Stimulated activated CD4-positive, alpha-beta T cell treated with anti-CD3 and anti-CD28 coated beads, Interleukin-12 subunit alpha, Interleukin-12 subunit beta, amount 100 ng/mL, for 24 hours (primary cell): ENCODE measurements at places on chromosomes 7 and 10.

DNA sequence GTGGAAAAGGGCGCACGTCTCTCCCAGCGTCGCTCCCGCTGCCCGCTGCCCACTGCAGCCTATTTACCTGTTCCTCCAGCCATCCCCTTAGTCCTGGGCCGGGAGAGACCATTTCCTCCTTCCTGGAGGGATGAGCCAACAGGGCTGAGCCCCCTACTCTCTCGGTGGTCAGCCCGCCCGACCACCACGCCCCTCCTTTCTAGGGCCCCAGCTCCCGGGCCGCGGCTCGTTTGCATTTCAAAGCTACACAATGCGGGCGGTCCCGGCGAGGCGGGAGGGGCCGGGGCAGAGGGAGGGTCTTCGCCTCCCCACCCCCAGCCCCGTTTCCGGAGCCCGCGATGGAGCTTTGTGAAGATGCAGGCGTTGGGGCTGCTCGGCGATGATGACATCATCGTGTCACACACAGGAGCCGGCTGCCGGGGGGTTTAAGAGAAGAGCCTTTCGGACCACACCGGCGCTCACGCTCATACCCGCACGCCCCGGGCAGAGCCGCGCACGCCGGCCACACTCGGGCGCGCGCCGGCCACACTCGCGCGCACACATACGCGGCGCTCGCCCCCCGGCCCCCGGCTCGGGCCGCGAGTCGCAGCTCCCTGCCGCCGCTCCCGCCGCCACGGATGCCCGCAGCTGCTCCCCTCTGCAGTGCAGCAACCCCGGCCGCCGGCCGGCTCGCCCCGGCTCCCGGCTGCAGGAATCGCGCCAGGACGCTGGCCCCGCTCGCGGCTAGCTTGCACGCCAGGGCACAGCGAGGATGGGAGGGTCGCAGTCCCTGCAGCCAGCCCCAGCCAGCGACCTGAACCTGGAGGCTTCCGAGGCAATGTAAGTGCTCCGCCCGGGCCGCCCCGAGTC, 107.7 kb upstream of the BTBD16 start:
- no peak for DNase-seq

- DNase-seq, result no peak
Measured at GRCh38 chr7:44760034-44760580, 11.5 kb downstream of the ZMIZ2 start.

GRCh38 chr7:136214356-136214755, 237.2 kb upstream of the MTPN start:
- DNase-seq, result no peak

DNA sequence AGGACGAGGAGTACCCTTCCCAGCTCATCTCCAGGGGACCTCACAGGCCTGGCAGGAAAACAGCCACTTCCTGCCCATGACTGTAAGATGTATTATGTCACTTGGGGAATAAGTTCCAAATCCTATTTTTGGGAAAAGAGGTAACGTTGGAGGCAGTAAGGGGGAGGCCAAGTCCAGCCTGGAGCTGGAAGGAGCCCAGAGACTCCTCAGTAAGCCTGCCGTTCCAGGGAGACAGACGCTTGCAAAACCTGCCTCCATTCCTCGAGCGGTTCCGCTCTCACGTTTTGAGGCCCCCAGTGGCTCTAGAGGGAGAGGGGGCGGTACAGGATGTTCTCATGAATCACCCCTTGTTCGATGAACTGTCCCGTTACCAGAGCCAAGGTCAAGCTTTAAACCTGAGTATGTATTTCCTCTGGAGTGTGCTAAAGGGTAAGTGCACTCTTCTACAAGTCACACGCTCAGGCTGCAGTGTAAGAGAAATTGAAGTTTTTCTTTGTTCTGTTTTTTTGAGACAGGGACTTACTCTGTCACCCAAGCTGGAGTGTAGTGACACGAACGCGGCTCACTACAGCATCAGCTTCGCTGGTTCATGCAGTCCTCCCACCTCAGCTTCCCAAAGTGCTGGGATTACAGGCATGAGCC, 45.5 kb upstream of the CYTH3 start:
- DNase-seq, result no peak

- DNase-seq, result no peak
Measured at GRCh38 chr10:133420028-133420427, 4.4 kb downstream of the SPRN start.

GRCh38 chr10:27601946-27602538, 97.9 kb downstream of the RAB18 start:
- DNase-seq, result no peak

DNA sequence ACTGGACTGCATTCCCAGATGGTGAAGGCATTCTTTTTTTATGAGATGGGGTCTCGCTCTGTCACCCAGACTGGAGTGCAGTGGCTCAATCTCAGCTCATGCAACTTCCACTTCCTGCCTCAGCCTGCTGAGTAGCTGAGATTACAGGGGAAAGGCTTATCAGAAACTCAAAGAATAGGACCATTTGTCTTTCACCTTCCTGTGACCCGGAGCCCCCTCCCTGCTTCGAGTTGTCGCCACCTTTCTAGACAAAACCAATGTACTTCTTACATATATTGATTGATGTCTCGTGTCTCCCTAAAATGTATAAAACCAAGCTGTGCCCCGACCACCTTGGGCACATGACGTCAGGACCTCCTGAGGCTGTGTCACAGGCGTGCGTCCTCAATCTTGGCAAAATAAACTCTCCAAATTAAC, 1.8 kb upstream of the METTL27 start:
- DNase-seq, result no peak

- no peak for DNase-seq
Measured at GRCh38 chr10:103580011-103580410, 86.5 kb downstream of the NEURL1 start.

DNA sequence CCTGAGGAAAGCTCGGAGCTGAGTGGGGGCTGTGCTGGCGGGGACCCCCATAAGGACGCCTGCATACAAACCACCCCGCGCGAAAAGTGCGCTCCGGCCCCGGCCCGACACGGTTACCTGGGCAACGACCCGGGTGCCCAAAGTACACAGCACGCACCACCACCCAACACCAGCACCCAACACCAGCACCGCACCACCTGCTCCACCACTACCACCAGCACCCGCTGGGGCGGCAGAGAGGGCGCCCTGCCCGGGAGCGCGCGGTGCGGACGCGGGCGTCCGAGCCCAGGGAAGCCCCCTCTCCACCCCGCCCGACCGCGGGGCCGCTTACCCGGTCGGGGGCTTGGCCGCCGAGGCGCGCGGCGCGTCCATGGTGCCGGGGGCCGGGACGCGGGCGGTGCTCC, 345 bp downstream of the COBL start:
- DNase-seq, result no peak

- DNase-seq, result no peak
Measured at GRCh38 chr10:122417667-122418066, 36.8 kb upstream of the ARMS2 start.

DNA sequence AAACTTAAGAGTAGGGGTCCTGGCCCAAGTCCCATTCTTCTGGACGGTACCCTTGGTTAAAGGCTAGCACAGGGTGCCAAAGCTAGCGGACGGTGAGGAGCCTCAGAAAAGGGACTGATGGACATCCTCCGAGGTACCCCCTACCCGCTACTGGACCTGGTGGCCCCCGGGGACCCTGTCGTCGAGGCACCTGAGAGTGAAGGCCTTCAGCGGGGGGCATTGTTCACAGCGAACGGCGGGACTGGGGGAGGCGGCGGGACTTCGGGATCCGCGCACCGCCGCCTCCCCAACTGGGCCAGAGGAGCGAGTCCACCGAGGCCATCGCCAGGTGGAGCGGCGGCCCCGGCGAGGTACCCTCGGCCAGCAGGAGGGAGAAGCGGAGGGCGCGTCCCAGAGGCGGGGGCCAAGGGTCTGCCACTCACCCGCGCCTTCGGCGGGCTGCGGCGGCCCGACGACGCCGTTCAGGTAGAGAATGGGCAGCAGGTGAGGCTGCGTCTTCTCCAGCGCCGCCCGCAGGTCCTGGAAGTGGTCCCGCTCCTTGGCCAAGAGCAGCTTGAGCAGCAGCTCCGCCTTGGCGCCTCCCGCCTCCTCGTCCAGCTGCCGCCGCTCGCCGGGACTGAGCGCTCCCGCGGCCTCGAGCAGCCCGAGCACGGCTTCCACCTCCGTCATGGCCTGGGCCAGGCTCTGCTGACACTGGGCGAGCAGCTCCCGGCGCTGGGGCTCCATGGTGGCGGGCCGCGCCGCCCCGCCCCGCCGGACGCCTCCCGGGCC, 575 bp downstream of the DLG5 start:
- DNase-seq, result peak; percentile 22

DNA sequence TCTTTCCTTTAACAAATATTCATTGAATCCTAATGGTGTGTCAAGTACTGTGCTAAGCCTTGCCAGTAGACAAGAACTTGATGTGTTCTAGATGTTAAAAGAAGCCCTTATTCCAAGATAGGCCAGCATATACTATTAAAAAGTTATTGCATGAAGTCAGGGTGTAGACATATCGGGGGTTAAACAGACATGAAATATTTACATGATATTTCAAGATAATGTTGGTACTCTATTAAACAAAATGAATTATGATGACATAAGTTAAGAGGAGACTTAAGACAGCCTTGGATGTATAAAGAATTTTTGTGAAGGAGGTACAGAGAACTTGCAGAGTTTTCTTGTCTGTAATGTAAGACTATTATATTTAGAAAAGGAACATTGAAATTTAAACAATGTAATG, 44.8 kb downstream of the HDAC9 start:
- DNase-seq, result no peak

- no peak for DNase-seq
Measured at GRCh38 chr10:110679486-110680272, 35.5 kb downstream of the RBM20 start.

DNA sequence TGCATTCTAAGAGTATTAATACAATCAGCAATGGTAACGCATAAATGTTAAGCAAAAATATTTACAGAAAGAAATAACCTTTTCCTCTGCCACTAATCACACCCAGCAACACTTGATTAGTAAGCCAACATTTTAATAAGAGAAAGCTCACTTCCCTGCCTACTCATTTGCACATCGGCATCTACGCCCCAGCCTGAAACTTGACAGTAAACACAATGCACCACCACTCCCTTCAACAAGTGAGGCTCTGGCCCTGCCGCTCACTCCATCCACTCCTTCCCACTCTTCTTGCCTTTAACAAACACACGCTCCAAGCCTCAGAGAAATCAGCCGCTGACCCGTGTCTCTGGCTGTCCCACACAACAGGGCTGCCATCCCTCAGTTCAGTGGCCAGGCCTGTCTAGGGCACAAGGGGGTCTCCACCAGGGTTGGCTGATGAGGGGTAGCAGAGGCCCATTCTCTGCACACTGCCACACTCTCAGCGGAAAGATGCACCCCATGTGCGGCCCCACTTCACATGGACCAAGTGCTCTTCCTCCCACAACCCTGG, 54.6 kb downstream of the CTBP2 start:
- no peak for DNase-seq

DNA sequence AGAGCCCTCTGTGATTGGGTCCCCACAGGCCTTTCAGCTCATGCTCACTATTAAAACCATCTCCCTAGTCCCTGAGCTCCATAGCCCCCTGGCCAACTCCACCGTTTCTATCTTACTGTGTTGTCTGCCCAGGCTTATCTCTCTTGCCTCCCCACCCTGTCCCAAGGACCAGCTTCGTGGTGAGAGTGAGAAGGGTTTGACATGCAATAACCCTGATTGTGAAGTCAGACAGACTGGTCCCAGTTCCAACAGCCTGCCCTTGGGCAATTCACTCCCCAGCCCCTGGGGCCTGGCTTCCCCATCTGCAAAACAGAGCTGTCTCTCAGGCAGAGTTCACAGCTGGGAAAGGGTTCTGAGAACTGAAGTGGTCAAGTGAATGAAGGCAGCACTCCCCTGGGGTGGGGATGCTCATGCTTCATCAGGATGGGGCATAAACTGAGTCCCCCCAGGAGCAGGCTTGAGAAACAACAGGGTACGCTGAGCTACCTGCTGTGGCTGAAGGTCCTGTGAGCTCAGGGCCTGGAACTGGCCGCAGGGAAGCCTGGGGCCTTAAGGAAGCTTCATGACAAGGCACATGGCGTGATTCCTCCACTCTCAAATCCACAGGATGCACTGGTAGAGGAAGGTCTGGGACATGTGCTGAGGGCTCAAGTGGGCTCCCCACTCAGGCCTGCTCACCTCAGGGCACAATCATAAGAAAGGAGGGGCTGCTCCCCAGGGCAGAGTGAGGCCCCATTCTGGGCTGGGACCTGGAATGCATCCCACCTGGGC, 1.8 kb upstream of the PPIF start:
- DNase-seq, result no peak

GRCh38 chr7:45295222-45295621, 137.6 kb downstream of the RAMP3 start:
- DNase-seq, result no peak

DNA sequence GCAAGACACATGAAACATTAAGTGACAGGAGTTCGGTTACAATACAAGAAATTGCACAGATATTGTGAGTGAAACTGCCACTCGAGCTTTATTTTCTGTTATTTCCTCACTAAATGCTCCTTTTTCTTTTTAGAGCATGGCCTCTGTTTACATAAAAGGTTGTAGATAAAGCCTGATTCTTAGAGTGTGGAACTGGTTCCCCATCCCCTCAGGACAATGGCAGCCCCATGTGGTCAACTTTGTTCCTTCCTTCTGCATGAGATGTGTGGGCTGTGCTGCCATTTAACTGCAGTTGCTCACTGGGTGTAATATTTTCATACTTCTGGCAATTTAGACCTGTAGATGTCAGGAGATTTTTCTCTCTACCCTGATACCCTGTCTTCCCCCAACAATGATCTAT, 70.2 kb downstream of the LRGUK start:
- DNase-seq, result no peak

DNA sequence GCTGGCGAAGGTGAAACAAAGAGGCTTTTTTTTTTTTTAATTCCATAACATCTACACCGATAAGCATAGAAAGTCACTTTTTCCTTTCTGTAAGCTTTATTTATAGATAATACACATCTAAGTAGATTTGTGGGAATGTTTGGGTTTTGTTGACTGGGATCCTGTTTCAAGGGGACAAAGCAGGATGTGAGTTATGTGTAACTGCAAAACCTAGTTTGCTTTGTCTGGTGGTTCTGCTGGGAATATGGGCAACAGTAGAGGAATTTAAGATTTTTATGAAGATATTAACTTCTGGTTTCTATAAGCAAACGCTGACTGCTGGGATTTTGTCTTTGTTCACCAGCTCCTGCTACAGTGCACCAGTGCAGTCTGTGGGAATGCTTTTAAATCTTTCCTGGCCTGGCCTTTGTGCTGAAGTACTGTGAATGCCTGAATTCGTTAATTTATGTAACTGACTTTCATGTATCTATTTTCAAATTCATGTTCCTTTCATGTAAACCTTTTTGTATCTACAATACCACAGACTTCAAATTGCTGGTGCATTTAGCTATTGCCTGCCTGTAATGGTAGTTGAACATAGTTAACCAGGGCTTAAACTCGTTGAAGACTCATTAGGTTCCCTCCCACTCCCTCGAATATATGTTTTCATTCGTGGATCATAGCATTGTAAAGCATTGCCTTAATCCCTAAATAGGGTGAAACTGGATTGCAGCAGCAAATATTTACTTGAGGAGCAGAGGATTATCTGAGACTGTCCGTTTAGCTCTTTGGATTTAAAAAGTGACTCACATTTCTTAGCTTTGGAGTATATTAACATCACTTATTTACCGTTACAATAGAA, 1.5 kb downstream of the KLHL7 start:
- DNase-seq, result no peak

DNA sequence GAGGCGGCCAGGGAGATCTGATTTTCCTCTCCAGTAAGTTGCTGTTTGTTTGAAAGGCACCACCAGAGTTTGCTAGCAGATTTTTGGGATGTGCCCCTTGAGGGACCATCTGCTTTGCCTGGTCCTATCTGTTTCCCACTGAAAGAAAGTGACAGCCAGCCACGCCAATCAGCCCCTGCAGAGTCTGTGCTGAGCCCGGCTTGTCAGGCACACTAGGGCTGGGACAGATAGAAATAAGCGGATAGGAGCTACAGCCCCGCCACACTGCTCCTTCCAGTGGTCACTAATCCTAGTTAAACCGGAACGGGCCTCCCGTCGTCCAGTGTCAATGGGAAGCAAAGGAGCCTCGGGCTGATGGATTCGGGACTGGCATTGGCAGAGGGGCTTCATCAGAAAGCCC, 161.9 kb upstream of the PRR15 start:
- DNase-seq, result no peak
